Foreskin keratinocyte (primary cell): ENCODE measurements at places on chromosomes 3 and 15.

DNA sequence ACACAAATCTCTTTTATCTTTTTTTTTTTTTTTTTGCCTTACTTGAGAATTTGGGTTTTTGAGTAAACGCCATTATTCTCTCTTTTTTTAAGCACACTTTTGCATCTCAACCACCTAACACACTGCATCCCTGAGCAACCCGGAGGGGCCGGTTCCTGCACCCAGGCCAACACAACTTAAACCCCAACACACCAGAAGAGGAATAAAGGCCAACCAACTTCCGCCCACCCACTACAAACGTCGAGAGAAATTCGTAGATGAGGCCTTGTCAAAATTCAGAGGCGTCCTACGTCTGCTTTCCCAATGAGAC lies 389 bp upstream of the CCNB2 start:
- no peak for DNase-seq

- DNase-seq, result no peak
Observed at GRCh38 chr3:120469882-120470301, 19.1 kb upstream of the FSTL1 start.

GRCh38 chr3:173770011-173770410 lies 372.5 kb downstream of the NLGN1 start:
- no peak for DNase-seq

GRCh38 chr3:38542401-38543298 lies 46.5 kb downstream of the EXOG start:
- DNase-seq, result no peak

DNA sequence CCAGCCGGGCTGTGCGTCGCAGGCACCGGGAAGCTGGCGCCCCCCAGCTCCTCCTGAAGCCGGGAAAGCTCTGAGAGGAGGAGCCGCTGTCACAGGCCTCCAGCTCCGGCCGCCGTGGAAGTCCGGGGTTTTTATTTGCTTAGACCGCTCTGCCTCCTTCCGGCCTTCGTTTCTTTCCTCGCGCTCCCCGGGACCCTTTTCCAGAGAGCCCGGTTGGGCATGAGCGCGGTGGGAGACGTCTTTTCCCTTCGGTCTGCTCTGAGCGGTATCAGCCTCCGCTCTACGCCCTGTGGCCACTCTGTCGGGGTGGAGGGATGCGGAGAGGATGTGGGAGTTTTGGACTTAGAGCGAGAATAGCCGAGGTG lies 559 bp downstream of the SENP5 start:
- peak; percentile 44 for DNase-seq

DNA sequence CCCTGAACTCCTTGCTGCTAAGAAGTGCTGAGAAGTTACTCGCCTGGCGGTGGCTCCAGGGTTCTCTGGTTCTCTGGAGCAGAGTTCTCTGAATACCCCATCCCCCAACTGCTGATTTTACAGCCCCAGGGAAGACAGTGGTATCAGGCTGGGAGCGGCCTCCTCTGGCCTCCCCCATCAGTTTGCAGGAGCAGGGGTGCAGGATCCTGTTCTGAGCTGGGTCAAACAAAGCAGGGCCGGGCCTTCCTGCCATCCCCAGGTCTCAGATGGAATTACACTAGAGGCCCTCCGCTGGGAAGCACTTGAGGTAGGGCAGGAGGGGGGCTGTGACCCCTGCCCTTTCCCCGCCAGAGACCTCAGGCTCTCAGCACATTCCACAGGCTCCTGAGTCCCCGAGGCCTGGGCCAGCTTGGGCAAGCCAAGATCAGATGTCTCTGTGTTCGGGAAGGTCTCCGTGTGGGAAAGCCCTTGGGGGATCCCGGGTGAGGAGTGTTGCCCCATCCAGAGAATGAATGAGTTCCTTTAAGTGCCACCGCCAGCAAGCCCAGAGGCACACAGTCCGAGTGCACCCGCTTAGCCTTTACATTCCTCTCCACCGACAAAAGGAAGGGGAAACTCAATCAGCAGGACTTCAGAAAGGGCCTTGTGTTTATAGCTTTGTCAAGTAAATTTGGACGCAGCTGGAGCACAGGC lies 149.9 kb downstream of the LRRK1 start:
- peak; percentile 35 for DNase-seq

DNA sequence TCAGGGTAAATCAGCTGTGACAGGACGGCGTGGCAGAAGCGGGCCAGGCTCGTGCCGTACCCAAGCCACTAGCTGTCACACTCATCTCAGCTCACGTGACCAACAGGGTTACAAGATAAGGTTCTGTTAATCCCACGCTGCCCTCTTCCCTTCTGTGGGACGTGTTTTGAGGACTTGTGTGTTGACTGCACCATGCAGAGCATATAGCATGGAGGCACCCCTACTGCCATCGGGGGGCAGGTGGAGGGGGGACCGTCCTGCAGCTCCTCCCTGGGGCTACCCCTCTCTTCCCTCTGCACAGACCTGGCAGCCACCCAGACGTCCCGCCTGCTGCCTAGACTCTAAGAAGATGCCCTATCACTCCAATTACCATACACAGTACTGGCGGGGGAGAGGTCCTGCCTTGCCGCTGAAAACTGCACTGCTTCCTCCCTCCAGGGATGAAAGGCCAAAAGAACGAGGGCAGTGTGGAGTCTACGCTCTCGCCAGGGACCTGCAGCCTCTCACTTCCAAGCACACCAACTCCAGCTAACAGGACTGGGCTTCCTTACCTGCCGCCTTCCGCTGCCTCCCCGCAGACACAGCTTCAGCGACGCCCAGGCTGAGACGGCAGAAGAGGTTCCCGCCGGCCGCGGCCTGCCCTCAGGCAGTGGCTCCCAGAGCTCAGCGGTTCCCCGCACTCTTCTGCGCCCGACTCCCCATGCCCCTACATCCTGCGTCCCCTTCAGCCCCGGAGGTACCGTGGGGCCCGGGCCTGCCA lies at the start of gene TNK2:
Gene TNK2 (minus strand): TSS at position 618 of the 760 bp plus-strand sequence. CDS start 19,963 bp downstream, outside the sequence.
- DNase-seq, result no peak

- DNase-seq, result no peak
Observed at GRCh38 chr3:20078194-20078714, 38.0 kb downstream of the KAT2B start.

GRCh38 chr3:13323822-13324221 lies 96.3 kb downstream of the NUP210 start:
- DNase-seq, result no peak

GRCh38 chr3:84275532-84275931 lies 683.3 kb upstream of the CADM2 start:
- no peak for DNase-seq

DNA sequence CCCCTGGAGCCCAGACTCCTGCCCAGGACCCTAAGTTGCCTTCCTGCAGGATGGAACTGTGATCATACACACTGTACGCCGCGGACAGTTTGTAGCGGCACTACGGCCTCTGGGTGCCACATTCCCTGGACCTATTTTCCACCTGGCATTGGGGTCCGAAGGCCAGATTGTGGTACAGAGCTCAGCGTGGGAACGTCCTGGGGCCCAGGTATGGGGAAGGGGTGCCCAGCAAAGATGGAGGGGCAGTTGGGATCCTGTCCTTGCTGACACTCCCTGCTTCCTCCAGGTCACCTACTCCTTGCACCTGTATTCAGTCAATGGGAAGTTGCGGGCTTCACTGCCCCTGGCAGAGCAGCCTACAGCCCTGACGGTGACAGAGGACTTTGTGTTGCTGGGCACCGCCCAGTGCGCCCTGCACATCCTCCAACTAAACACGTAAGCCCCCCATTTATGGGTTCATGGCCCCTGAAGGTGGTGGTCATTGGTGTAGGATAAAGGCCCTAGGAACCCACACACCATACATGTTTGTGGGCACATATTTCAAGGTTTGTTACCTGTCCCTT lies 28.8 kb downstream of the NBEAL2 start:
- no peak for DNase-seq

- peak; percentile 78 for DNase-seq
Observed at GRCh38 chr15:67076147-67076843, 10.9 kb downstream of the SMAD3 start.

- DNase-seq, result no peak
Observed at GRCh38 chr3:162370141-162370540, 873.5 kb downstream of the OTOL1 start.

DNA sequence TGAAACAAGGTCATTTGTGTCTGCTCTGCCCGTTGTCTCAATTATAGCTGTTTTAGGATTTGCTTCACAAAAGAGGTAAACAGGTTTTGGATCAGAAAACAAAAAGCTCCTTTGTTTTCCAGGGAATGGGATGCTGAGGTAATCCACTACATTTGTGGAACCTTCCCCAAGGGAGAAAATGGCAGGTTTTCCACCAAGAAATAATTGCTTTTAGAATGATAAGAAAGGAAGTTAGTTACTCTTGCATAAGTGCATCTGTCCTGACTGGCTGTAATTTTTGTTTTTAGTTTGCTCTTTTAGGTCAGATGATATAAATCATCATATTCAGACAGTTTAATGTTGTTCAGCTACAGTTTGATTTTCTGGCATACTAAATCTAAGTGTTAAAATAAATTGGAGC lies 198.5 kb upstream of the COL8A1 start:
- no peak for DNase-seq

GRCh38 chr3:52820736-52821135 lies 9.7 kb downstream of the ITIH4 start:
- DNase-seq, result no peak

GRCh38 chr15:38054488-38054887 lies 120.0 kb downstream of the TMCO5A start:
- DNase-seq, result no peak

- no peak for DNase-seq
Observed at GRCh38 chr3:129663930-129664646, 57.6 kb upstream of the PLXND1 start.

DNA sequence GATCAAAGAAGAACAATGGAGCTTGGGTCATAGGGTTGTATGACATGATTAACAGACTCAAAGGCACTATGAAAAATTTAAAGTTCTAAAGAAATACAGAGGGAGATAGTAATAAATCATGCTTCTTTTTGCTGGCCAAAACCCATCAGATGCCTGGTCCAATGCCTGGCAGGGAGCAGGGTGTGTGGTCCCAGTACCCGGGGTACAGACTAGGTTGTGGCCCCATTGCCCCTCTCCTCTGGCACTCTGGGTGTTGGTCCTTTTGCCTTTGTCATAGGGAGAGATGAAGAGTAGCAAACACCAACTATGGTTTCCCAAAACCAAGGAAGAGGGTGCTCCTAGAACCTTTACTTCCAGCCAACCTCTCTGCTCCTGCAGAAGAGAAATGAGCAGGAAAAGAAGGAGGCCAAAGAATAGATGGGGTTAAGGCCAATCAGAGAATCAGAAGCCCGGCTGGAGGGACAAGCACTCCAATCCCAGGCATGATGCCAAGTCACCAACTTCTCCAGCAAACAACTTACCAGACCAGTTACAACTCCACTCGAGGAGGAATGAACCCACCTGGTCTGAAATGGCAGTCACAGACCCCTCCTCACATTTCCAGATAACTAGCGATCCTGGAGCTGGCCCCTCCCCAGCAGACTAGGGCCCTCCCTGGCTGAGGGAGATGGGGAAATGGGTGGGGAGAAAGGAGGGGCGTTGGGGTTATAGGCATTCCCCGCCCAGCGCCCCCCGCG lies 1.8 kb downstream of the IGDCC3 start:
- DNase-seq, result no peak

- no peak for DNase-seq
Observed at GRCh38 chr3:53422954-53423698, 71.3 kb upstream of the CACNA1D start.

DNA sequence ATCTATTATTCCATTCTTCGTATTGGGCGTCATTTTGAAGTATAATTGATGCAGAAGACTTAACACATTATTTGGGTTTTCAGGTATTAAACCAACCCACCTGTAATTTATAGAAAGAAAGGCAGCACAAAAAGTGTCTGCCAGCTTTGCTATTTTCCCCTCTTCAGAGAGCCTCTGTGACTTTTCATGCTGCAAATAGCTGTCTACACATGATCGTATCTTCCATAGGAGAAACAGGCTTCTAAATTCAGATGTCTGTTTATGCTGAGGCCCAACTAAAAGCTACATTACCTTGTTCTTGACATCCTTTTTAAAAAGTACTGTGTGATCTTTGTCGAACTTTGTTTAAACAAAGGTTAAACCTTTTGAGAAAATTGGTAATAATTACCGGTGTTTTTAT lies 5.0 kb downstream of the ACKR2 start:
- DNase-seq, result no peak

- DNase-seq, result no peak
Observed at GRCh38 chr15:101133181-101133460, 118.7 kb downstream of the CHSY1 start.

DNA sequence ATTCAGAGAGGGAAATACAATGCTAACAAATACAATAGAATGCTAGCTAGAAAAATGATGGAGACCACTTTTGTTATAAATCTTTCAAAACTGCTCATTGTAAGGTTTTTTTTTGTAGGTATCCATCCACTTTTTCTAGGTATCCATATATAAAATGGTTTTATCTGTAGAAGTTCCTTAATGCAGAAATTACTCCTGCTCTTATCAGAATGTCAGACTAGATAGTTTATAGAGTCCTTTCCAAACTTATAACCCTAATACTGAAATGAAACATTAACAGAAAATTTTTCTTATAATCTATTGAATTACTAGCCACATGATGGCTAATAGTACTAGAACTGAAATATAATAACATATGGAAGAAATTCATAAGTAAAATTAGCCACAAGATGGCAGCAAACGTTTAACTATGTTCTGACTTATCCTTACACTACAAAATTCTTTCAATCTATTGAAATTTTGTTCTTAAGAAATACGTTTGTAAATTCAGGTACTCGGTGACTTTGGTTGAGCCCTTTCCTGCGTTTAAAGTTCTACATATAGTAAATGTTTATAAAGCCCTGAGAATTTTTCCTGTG lies 58.5 kb downstream of the ECT2 start:
- peak; percentile 27 for DNase-seq

GRCh38 chr3:10285272-10286132 lies 7.2 kb downstream of the GHRL start:
- DNase-seq, result no peak

DNA sequence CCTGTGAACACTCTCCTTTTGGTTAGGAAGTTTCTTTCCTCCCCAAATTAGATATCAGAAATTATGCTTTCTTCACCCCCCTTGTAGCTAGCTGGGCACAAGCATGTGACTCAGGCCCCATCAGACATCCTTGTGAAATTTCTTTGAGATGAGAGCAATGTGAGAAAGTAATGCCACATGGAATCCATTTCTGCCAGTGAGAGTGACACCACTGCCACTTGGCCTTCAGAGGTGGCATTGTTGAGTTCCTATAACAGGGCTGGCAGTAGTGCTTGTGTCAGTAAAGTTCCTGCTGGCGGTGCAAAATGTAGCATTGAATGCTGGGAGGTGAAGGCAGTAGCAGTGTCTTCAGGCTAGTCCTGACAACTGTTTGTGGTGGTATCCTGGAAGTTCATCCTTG lies 80.7 kb upstream of the ZNF280D start:
- DNase-seq, result no peak

DNA sequence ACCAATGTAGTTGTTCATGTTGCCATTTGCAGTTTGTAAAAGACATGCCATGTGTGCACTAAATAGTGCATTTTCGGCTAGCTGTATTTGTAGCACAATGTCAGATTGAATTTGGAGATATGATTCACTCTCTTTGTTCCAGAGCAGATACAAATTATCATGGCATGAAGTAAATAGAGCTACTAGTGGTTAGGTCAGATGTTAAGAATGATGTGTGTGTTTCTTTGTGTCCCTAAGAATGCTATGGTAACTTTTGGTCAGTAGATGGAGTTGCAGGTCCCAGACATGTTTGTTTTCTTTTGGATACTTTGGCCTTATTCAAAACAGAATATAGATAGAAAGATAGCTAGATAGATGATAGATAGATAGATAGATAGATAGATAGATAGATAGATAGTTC lies 595.8 kb downstream of the NLGN1 start:
- DNase-seq, result peak; percentile 52
